ENCODE measurements at places on chromosomes 13 and 19.

GRCh38 chr19:43544077-43544476, 11.1 kb downstream of the ZNF575 start:
- no peak for DNase-seq

DNA sequence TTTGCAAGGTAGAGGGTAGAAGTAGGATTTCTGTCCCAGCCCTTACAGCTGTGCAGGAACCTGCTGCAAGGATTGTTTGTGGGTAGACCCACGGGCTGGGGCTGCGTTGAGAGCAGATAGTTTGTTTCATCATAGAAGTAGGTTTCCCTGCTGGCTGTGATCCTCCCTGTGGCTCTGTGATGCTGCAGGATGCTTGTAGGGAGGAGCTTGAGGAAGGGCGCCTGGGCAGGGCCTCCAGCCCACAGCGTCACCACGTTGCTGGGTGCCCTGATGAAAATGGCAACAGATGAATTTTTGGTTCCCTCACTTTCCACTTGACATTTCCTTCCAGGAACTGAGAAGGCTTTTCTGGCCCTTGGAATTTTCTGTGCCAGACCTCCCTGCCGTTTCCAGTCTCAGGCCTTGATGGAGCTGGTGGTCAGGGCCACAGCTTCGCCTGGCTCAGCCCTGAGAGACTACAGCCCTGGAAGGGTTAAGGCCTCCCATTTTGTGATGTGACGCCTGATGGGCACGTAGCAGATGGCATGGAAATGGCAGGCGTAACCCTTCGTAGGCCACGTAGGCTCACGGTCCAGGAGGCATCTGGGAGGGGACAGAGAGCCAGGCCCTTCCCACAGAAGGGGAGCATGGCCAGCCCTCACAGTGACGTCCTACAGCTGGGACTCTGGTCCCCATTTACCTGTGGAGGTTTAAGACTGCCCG, 42.2 kb downstream of the GATAD2A start:
- no peak for DNase-seq

DNA sequence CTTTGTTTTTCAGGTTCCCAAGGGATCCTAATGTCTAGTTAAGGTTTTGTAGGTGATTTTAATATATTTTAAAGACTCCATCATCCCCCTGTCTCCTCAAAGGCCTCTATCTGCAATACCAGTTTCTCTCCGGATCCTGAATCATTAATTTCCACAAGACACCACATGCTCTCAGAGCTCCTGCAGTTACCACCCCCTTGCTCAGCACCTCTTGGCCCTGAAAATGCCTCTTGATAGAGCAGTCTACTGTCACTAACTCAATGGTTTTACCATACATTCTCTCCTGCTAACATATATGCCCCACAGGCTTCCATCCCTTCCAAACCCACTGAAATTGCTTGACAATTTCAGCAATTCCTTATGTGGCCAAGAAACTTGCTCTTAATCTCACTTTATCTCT, 1.9 kb upstream of the PEG3 start:
- no peak for DNase-seq

DNA sequence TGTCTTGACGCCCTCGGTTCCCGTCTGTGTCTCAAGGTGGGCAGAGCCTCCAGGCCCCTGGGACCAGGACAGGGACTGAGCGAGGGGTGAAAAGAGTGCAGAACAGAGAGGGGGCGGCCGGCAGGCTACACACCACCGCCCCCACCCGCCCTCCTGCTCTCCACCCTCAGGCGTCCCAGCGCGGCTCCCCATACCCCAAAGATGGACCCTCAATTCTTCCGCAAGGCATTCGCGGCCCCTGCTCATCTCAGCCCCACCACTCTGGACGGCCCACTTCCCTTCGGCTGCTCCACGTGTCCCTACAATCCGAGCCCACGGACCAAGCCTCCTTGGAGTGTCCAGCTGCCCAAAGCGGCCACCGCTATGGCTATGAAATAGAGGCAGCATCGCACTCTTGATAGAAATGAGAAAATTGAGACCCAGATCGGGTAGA, 1.8 kb downstream of the KLF16 start:
- no peak for DNase-seq

DNA sequence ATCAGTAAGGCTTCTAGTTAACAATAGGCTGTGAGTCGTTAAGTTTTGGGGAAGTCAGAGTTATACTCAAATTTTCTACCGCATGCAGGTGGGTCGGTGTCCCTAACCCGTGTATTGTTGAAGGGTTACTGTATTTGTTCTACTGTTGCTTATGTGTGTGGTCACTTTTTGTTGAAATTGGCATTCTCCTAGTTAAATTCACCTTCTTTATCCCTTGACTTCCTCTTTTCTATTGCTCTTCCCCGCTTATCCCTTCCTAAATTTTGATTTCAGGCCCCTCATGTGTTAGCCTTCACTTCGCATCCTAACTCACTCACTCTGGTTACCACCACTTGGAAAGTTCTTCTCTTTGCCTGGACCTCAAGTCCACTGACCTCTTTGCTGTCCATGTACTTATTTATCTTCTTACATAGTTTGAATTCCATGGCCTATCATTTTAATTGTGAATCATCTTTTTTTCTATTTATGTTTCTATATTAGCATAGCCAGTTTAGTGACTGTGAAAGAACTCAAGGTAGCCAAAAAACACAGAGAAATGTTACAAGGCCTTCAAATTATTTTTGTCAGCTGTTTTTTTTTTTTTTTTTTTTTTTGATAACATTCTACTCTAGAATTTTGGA, 52.9 kb downstream of the NDFIP2 start:
- DNase-seq: no peak

DNA sequence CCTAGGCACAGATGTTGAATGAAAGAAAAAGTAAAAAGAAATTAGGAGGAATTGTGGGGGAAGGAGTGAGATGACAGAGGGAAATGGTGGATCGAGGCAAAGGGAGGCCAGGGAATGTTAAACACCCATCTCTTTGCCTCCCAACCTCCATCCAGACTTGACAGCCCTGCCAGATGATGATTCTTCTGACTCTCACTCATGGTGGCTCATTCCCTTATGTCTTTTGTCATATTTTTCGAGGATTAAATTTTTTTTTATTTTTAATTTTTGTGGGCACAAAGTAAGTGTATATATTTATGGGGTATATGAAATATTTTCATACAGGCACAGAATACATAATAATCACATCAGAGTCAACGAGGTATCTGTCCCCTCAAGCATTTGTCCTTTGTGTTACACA, 42.8 kb downstream of the ADGRE1 start:
- no peak for DNase-seq

GRCh38 chr19:46728693-46729339, 11.9 kb upstream of the PRKD2 start:
- peak; percentile 34 for DNase-seq

DNA sequence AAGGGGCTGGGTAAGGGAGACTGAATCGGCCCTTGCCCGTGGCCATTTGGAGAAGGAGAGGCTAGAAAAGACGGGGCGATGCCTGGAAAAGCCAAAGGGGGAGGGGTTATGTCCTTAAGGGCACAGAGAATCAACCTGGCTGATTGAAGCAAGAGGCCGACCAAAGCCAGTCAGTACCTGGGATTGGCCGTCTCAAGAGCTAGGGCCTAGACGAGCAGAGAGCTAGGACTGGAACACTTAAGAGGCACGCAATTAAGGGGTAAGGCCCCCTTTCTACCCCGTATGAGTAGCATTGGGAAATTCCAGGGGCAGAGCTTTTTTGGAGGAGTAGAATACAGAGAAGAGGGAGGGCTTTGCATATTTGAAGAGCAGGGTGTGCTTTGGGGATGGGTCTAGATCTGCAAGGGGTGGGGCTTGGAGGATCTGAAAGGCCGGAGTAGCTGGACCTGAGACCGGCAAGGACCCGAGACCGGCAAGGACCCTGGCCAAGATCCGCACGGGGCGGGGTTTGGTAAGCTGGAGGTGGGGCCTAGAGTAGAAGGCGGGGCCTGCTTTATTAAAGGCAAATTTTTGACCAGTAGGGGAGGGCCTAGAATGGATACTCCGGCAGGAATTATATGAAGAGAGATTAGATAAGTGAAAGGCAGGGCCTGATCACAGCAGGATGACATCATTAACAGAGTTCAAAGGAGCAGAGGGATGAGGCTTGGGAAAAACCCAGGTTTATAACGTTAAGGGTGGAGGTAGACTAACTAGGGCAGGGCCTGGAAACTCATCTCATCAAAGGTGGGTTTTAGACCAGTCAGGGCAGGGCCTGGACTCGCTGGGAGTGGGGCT, 10.7 kb upstream of the CACNG6 start:
- no peak for DNase-seq

DNA sequence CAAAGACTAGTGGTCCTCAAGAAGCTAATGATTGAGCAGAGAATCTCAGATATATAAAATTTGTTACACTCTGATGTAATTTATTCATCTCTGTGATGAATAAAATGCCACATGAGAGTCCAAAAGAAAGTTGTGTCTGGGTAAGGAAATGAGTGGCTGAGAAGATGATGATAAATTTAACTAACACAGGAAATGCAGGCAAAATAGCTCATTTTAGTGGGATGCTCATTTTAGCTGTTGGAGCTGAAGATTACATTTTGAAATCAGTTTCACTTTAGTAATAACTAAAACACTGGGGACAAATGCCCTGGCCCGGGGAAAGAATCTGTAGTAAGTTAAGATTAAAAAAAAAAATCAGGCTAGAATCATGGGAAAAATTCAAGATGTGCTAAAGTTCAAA, 35.2 kb downstream of the SPRY2 start:
- no peak for DNase-seq

DNA sequence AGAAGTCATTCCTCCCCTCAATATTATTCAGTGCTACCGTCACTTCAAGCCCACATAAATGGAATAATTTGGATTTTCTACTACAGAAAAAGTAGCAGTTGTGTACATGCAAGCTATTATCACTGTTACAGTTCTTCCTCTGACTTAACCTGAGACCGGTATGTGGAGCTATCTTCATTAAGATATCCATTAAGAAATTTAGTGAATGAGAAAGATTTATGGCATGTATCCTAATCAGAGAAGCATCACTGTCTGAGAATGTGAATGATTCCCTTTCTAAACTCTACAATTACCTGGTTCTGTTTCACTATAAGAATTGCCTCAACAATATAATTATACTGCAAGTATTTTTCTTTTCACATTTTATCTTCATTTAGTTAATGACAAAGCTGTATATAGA, 278.7 kb downstream of the KLF5 start:
- DNase-seq: no peak

DNA sequence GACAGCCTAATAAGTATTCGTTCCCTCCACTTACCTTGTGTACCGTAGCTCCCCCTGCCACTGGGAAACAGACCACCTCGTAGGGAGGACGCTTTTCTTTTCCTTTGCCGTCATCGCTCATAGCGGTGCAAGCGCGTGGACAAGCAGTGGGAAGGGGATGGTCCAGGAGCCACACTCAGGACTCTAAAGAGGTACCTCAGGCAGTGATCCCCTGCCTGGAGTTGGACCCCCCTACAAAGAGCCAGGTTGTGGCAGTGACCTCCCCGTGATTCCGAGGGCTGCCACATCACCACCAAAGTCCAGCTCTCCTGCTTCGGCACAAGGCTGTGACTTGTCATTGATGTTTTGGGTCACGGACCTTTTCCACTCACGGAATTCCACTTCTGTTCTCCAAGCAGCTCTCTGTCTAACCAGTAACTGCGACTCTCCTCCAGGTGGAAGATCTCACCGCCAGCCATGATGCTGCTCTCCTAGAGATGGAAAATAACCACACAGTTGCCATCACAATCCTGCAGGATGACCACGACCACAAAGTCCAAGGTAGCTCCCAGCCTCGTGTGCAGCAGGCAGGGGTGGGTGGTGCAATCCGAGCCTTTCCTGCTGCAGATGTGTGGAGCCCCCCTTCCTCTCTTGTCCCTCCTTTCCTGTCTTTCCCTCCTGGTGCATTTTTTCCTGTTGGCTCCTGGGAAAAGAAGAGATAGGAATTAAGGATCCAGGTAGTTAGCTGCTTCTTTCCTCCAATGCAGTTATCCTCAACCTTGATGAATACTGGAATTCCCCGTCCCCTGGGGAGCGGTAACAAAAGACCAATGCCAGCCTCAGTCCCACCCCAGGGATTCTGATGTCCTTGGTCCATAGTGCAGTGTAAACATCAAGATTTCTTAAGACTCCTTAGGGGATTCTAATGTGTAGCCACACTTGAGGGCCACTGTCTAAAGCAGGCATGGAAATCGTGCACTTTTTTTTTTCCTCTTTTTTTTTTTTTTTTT, 107.7 kb downstream of the SLC7A1 start:
- DNase-seq: no peak

DNA sequence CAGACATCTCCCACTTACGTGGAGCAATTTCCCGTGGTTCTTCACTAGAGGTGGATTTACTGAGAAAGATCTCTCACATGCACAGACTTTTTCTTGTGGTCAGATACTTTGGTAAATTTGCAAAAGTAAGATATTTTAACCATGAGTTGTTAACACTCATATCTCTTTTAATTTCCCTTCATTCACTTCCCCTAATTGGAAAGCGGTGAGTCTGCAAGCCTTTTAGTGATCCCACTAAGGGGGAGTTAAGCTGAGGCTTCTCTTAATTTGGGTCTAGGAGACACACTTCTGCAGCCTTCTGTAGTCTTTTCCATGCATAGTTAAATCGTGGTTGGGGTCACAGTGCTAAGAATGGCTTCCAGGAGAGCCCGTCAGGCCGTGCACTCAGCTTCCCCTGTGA, 30.7 kb upstream of the SERPINE3 start:
- no peak for DNase-seq

DNA sequence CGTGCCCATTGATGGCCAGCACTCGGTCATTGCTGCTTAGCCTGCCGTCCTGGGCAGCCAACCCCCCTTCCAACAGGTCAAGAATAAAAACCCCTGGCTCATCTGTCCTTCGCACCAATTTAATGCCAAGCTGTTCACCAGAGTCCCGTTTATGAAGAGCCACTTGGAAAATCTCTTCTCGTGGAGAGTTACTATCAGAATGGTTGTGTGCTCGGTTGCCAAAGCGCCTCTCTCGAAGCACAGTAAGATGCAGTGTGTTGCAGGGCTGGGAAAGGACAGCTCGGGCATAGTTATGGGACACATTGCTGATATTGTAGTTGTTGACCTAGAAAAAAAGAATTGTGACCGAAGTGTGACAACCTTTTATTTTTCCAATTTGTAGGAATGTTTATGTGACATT, 57.9 kb downstream of the LNX2 start:
- DNase-seq: no peak

DNA sequence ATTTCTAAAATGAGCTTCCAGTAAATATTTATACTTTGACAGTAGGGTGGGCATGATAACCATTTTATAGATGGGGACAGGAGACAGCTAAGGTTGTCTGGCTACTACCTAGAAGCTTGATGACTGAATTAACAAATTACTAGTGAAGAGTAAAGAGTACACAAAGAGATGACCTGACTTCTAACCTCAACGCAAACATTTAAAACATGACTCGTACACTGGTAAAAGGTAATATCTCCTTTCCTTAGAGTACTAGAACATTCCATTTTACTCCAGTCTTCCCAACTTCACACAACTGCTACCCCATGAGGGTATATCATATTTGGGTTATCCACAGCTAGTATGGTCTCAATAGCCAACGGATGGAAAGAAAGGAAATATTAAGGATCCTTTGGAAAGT, 258.9 kb downstream of the FOXO1 start:
- no peak for DNase-seq

All from bone marrow (tissue), 2 donors.